ENCODE measurements at places on chromosomes 1 and 21. TPM values are rescaled to one million over a fixed set of nuclear protein-coding genes. Genes with fewer than 3 reads are reported as not detected.

DNA sequence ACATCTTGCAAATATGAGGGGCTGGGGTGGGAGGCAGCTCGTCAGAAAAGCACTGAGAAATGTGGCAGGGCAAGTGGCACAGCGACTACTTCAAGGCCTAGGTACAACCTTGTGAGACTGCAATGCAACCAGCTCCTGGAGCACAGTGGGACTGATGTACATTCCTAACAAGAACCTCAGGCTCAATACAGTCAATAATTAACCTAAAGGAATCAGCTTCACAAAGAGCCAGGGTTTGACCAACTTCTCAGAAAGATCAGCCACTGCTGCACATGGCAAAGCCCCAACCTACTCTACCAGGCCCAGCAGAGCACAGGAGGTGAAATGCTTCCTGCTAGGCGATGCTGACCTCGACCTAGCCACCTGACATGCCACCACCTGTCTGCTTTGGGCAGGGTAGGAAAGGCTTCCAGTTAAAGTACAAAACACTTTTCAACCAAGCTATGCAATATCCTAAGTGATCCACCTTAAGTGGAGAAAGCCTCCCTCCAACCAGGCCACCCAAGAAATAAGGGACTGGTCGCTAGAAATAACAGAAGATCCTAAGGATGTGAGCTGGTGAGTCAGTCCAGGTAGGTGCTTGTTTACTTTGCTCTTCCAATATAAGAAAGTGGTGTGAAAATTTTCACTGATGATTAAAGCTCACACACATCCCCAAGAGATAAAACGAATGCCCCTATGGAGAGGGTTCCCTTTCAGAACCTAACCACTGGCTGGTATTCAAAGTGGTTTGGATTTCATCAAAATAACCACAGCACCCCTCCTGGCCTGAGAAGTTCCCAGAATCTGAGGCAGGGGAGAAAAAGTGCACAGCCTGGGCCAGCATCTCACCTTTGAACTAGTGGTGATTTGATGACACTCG lies 2.1 kb downstream of the RIPK4 start:
- no peak for DNase-seq

Gene GRIK3
- not detected for polyA plus RNA-seq

- DNase-seq: no peak
Observed at GRCh38 chr1:34175744-34176143, 963 bp upstream of the C1orf94 start.

DNA sequence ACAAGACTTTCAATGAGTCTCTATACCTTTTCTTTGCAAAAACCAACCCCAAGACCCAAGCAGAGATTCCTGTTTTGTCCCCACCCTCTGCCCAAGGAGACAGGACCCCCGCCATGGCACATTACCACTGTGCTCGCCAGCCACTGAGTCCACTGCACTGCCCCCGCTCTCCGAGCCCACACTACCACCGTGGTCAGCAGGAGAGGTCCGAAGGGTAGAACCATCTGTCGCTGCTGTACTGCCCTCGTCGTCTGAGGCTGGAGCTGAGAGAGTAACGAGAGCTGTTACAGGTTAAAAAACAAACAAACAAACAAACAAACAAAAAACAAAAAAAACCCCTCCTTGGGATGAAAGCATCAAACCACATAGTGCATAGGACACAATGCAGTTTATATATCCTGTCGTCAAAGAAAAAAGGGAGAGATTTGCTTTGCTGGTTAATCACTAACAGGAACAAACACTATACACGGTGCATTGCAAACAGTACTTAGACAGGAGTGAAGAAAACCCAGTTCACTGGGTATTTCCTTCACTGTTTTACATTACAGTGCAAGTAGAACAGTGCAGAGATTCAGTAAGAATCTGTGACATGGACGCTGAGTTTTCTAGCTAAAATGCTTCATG lies 71.0 kb downstream of the UBR4 start:
- DNase-seq: no peak

Gene LCE2C
- not detected for polyA plus RNA-seq

DNA sequence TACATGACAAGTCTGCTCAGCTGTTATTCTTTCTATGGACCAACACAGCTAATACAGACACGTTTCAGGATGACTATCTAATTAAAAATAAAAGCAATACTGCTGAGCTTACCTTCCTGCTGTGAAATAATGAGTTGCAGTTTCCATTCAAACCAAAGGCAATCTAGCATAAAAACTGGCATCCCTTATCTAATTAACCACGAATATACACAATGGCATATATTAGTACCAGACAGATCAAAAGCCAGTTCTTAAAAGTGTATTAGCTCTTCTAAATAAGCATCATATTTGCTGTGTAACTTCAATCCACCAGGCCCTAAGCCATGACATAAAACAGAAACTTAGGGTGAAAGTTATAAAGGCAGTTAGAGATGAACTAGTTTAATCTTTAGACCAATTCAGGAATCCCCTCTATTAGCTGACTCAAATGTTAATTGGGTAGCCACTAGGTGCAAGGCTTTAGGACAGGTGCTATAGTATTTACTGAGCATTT lies 20.6 kb downstream of the TESK2 start:
- DNase-seq: no peak

- no peak for DNase-seq
Observed at GRCh38 chr1:22556391-22557104, 6.7 kb upstream of the EPHA8 start.

DNA sequence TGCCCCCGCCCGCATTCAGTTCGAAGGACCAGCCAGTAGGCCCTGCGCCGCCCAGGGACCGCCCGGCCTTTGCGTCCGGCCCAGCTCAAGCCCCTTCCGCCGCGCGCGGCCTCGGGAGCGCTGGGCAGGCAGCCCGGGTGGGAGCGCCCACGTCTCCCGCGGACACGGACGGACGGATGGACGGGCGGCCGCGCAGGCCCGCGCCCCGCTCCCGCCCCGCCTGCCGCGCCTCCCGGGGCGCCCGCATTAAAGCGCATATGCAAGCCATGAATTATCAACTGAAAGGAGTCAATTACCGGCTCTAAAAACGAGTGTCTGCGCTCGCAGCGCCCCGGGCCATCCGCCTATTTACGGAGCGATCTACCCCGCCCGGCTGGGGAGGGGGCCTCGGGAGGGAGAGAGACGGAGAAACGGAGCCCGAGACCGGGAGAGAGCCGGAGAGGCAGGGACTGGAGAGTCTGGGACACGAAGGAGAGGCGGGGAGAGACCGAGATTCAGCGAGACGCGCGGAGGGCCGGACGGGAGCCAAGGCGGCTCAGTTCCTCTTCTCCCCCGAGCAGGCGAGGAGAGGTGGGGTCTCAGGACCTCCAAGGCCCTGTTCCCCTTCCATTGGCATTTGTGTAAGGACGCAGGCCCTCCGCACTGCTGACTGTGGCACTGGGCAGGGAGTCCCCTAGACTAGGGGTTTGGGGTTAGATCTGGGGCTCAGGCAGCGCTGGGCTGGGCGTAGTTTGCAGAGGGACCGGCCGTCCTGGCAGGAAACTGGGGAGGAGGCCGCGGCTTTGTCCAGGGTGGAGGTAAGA lies 41.3 kb upstream of the DMBX1 start:
- DNase-seq: no peak

Gene BLACAT1
- not detected for polyA plus RNA-seq

GRCh38 chr21:25625036-25625435 lies 14.0 kb upstream of the JAM2 start:
- DNase-seq: no peak

- no peak for DNase-seq
Observed at GRCh38 chr1:105442901-105443300, 1613.6 kb upstream of the PRMT6 start.

Gene ADCY10
- polyA plus RNA-seq: not detected
